ENCODE measurements at places on chromosomes 2 and 18. TPM values are rescaled to one million over a fixed set of nuclear protein-coding genes. Genes with fewer than 3 reads are reported as not detected.

The RESP18 gene
- total RNA-seq, result not detected

The ANKRD62 gene
- total RNA-seq, result not detected

The INSIG2 gene
- total RNA-seq, result 34.2 TPM

DNA sequence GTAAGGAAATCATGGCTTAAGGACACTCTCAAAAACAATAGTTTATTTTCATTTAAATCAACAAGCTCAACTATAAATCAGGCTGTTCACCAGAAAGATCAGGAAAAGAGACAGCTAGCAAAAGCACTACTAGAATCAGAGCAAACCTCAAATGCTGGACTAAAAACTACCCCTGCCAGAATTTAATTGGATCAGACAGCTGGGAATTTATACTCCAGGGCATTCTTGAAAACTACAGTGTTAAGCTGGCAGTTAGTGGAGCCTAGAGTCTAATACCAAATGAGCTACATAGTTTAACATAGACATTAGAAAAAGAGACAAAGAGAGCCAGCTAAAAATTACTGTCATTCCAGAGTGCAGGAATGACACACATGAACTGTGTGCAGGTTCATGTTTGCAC lies 1016.4 kb upstream of the CRIM1 start:
- no peak for DNase-seq
- no peaks in the 10 kb centered on the region for H3K4me1 ChIP-seq
- H3K36me3 ChIP-seq, result no peaks in the 10 kb centered on the region

GRCh38 chr18:21303895-21304294 lies 61.9 kb downstream of the GREB1L start:
- H3K27me3 ChIP-seq, result no peaks in the 10 kb centered on the region
- no peak overlapping the region for H3K27ac ChIP-seq
- peaks cover 2% of the 10 kb centered on the region for H3K4me1 ChIP-seq
- H3K36me3 ChIP-seq, result no peaks in the 10 kb centered on the region

DNA sequence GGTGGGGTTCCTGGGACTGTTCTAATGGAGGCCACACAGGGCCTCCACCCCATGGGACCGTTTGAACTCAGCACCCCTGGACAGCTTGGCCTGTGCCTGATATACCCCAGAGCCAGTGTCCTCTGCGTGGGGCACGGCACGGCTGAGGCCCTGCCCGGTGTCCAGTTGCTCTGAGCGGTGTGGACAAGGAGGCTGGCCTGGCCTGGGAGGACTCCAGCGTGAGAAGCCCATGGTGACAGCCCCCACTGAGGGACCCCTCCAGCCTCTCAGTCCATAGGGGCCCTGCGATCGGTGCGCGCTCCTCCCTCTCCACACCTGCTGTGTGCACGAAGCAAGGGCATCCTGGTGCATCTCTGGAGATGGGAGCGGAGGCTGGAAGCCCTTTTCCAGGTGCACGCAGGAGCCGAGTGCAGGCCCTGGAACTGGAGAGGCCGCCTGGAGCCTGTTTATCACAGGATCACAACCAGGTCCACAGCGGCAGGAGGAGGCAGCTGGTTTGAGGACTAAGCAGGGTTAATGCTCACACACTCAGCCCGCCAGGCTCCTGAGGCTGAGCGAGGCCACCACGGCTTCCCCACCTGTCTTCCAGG lies 120.2 kb downstream of the PTGR3 start:
- H3K4me1 ChIP-seq, result no peaks in the 10 kb centered on the region
- H3K4me3 ChIP-seq, result no peak overlapping the region
- no peak for DNase-seq

Measured in aorta (tissue), 5 donors.